ENCODE measurements at places on chromosomes 6 and 20. TPM values are rescaled to one million over a fixed set of nuclear protein-coding genes. Genes with fewer than 3 reads are reported as not detected.
A peak's percentile ranks its signal among the peaks of the same experiment; 100 is the strongest.

GLP1R gene
- not detected for total RNA-seq

NRSN1 gene
- total RNA-seq = not detected

DNA sequence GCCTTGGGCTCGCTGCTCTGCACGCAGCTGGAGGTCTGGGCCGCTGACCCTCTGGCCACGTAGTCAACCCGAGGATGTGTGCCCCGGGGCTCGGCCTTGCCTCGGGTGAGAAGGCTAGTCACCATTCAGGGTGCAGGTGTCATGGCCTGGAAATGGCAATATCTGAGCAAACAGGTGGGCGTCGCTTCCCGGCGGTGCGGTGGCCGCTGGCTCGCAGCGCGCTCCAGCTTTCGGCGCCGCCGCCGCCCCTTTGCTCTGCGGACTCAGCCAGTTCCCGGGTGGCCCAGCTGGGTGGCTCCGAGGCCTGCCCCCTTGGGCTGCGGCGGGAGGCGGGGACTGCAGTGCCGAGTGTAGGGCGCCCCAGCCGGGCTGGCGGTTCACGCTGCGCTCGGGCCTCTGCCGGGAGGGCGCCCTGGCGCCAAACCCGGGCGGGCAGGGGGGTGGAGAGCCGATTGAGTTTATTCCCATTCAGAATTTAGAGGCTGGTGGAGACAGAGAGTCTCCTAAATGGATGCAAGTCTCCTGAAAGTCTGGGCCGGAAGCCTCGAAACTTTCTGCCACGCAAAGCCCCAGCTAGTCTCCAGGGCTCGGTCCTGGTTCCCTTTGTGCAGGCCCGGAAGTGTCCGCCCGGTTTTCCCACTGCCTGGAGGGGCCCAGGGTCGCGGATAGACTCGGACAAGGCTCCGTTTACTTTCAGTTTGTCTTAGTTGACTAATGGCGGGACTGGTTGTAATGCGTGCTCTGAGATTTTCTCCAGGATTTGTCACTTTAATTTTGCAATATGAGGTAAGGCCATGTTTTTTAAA, 11.3 kb upstream of the TFAP2A start:
- peak; percentile 88 for DNase-seq
- peaks cover 5% of the 10 kb centered on the region for H3K27me3 ChIP-seq
- H3K4me3 ChIP-seq = peak overlapping the region; percentile 80
- peak overlapping the region; percentile 95 for H3K27ac ChIP-seq

ZBTB46 gene
- 20.9 TPM for total RNA-seq

GSTA2 gene
- not detected for total RNA-seq

ADGRF4 gene
- total RNA-seq = not detected

MEI4 gene
- not detected for total RNA-seq

GRCh38 chr6:125252891-125253290, 48.9 kb downstream of the HDDC2 start:
- no peak for DNase-seq
- H3K27ac ChIP-seq = no peak overlapping the region
- H3K4me1 ChIP-seq = peaks cover 31% of the 10 kb centered on the region
- H3K4me3 ChIP-seq = no peak overlapping the region
- H3K36me3 ChIP-seq = no peaks in the 10 kb centered on the region
- no peaks in the 10 kb centered on the region for H3K27me3 ChIP-seq

GRCh38 chr20:32294071-32294470, 16.6 kb downstream of the KIF3B start:
- H3K36me3 ChIP-seq = no peaks in the 10 kb centered on the region
- DNase-seq = no peak
- no peak overlapping the region for H3K27ac ChIP-seq
- no peaks in the 10 kb centered on the region for H3K4me1 ChIP-seq

CRISP2 gene
- not detected for total RNA-seq

DNA sequence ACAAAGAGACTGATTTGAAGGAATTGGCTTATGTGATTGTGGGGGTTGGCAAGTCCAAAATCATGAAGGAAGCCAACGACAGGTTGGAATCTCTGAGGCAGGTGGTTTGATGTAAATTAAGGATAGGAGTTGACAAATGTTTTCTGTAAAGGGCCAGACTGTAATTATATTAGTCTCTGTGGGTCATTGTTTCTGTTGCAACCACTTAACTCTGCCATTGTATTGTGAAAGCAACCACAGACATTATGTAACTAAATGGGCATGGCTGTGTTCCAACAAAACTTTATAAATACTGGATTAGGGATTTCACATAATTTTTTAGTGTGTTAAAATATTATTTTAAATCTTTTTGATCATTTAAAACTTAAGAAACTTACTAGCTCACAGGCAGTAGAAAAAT, 199.2 kb upstream of the MYLIP start:
- peaks cover 9% of the 10 kb centered on the region for H3K36me3 ChIP-seq
- H3K4me1 ChIP-seq = peaks cover 6% of the 10 kb centered on the region
- H3K27ac ChIP-seq = no peak overlapping the region
- DNase-seq = no peak
- H3K27me3 ChIP-seq = no peaks in the 10 kb centered on the region
- no peak overlapping the region for H3K4me3 ChIP-seq
